Retinal pigment epithelial cell (primary cell): ENCODE measurements at places on chromosomes 1 and 21.
A peak's percentile ranks its signal among the peaks of the same experiment; 100 is the strongest.

DNA sequence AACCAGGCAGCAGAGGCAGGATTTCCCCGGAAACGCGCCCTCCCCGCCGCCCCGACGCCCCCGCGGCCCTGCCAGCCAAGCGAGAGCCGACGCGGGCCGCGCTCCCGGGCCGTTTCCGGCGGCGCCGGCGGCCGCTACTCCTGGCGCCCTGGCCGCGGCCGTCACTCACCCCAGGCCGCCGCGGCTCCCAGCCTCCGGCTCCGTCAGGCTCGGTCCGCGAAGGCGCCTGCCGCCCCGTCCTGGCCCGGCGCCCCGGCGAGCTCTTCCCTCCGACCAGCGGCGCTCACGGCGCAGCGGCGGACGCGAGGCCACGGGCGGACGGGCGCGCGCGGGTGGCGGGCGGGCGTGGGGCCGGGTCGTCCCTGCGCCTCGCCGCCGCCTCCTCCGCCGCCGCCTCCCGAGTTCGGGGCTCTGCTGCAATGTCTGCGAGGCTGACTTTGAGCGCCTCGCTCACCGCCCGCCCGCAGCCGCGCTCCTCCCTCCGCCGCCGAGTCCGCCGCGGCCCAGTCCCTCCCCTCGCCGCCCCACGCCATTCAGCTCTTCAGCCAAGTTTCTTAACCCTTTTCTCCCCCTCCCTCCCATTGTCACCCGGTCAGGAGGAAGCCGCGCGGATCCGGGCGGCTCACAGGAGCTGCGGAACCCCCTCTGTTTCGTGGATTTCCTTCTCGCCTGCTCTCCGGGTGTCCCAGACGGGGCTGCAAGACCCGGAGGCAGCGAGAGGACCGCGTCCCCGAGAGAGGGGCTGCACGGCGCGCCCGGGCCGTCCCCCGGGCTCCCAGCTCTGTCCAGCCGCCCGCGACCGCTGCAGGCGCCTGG is at the start of gene NRIP1:
Gene NRIP1 (minus strand): TSS at position 425 of the 816 bp plus-strand sequence. CDS start 96,808 bp downstream, outside the sequence.
- peak; percentile 70 for DNase-seq

GRCh38 chr1:21696931-21697330 is 27.8 kb upstream of the RAP1GAP start:
- no peak for DNase-seq

GRCh38 chr1:151540982-151541377 is 871 bp downstream of the TUFT1 start:
- DNase-seq = no peak

DNA sequence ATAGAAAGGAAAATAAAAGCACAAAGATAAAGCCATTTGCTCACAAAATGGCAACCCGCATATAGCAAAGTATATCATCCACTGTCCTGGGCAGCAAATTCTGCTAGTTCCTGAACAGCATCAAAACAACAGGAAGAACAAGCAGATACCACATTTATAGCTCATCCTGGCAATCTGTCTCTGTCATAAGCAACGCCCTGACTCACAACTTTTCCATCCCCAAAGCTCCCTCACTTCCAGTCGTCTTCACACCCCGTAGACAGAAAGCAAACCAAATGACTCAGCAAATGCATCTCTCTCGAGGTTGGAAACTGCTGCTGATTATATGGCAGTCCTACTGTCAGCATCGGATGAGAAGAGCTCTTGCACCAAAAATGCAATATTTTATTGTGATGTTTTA is 65.8 kb downstream of the AK5 start:
- no peak for DNase-seq
